T-cell (primary cell): ENCODE measurements at places on chromosomes 3 and 15.

DNA sequence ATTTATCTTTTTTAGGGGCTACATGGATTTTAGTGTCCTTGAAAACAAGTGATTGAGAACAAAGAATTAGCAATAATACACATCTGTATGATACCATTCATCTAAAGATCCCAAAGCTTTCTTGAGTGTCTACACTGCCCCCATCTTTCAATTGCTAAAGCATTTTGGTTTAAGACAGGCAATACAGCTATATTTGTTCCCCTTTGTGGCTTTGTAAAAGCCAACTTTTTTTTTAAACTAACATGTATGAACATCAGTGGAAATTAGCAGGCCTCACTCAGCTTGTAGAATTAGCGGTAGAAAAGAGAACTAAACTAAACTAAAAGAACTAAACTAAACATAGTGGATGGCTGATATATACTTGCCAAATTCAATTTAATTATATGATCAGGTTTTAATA, 449.6 kb downstream of the MECOM start:
- DNase-seq, result no peak

DNA sequence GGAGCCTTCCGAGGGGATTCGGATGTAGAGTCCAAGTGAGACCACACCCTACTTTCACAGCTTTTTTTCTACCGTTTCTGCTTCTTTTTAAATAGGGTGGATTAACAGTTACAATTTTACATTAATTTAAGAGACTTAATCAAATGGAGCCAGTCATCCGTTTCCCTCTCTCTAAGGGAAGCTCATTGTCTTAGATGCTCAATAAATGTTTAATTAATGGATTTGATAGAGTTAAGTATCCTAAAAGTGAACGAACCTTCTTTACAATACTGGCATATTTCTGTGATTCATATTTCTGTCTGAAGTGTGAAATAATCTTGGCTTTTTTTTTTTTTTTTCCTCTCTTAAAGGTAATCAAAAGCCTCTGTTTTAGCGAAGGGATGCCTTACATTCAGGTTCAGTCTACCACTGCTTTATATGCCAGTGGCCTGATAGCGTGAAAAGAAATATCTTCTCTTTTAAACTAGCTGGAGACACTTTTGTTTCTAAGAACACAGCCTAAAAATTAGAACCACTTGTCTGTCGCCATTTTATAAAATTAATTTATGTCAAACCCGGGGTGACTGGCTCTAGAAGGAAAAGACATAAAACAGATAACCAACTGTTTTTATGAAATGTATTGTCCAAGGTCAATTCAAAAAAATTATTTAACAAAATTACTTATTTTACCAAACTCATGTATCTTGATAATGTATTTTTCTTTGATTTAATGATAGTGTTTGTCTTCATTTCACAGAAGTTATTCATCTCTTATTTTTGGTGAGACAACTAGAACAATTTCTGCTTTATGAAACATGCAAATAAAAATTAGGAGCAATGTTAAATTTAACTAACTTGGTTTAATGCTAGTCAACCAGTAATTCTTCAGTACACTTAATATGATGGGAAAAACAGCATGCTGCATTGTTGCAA, 2.5 kb upstream of the CTNNB1 start:
- no peak for DNase-seq

DNA sequence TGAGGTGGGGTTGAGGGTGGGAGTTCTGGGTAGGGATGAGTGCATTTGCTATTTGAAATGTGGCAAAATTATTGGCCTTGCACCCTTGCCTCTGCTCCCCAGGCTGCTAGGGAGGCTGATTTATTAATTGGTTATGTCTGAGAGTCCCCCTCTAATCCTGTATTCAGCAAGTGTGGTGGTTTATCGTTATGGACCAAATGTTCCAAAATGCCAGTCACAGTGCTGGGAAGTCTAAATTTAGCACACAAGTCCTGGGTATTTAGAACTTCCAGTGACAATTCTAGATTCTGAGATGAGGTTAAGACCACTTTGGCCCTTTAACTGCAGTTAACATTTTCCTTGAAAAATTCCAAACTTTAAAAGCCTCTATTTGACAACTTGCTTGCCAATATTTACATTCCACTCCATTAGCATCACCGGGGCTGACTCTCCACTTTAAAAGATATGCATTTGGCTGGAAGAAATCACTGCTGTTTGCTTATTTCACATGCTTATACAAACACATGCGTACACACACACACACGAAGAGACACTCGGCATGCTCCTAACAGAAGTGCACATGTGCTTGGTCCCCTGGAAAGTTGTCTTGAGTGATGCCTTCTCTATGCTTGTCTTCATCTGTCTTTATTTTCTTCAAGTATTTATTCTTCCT, 247.7 kb downstream of the IL20RB start:
- DNase-seq, result no peak

DNA sequence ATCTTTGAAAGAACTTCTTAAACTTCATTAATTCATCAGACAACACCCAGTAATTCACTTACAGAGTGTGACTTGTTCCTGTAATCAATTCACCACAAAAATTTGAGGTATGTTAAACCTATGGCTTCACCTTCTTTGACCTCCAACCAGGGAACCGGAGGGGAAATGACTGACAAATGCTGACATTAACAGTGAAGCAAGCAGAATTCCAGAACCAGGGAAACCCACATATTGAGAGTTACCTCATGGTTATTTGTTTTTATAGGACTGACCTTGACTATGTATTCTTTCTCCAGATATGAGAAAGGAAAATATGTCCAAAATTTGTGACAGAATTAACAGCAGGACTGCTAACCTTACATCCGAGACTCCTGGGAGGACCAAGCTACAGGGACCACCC, 2.7 kb downstream of the P3H2 start:
- DNase-seq, result no peak

- DNase-seq, result no peak
Measured at GRCh38 chr15:57324590-57324890, 51.8 kb upstream of the CGNL1 start.

DNA sequence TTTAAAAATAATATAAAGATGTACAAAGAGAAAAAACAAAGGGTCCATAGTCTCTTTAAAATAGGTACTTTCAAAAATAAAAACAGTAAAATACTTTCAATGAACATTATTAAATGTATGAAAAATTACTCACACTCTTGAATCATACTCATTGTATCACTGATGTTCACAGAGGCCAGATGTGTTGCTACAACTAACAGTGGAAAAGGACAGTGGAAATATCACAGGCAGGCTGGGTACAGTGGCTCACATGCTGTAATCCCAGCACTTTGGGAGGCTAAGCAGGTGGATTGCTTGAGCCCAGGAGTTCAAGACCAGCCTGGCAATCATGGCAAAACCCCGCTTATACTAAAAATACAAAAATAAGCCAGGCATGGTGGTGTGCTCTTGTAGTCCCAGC, 26.8 kb downstream of the NPHP3 start:
- DNase-seq, result no peak

DNA sequence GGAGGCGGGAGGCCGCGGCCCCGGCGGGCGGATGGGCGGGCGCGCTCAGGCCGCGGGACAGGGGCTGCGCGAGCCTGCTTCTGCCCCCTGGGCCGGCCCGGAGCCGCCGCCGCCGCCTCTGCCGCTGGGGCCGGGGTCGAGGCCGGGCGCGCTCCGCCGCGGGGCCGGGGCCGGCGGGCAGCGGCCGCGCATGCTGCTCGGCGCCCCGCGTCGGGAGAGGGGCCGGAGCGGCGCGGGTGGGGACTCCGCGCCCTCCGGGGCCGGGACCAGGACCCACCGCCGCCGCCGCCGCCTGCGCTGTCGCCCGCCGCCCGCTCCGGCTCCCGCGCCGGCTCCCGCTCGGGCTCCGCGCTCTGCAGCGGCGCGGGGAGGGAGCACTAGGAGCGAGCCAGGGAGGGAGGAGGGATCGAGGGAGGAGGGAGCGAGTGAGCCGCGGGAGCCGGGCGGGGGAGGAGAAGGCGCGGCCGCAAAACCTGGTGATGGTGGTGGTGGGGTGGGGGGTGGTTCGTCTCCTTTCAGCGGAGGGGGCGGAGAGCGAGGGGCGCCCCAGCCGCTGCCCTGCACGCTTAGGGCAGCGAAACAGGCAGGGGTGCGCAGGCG, at the start of gene LINGO1:
LINGO1 (minus strand) TSS at position 379 of the 600 bp plus-strand sequence. CDS start 597 bp downstream, outside the sequence.
- DNase-seq, result no peak

- DNase-seq, result no peak
Measured at GRCh38 chr3:23797491-23797890, 8.3 kb upstream of the UBE2E1 start.

GRCh38 chr3:184177331-184177731, 2.7 kb downstream of the AP2M1 start:
- DNase-seq, result no peak

GRCh38 chr3:107987036-107987939, 103.5 kb downstream of the CD47 start:
- DNase-seq, result no peak

- DNase-seq, result no peak
Measured at GRCh38 chr15:58777107-58777506, 6.0 kb downstream of the MINDY2 start.

- no peak for DNase-seq
Measured at GRCh38 chr3:58215317-58216025, 4.7 kb upstream of the DNASE1L3 start.

GRCh38 chr3:158769549-158769948, 32.3 kb upstream of the MFSD1 start:
- DNase-seq, result no peak

DNA sequence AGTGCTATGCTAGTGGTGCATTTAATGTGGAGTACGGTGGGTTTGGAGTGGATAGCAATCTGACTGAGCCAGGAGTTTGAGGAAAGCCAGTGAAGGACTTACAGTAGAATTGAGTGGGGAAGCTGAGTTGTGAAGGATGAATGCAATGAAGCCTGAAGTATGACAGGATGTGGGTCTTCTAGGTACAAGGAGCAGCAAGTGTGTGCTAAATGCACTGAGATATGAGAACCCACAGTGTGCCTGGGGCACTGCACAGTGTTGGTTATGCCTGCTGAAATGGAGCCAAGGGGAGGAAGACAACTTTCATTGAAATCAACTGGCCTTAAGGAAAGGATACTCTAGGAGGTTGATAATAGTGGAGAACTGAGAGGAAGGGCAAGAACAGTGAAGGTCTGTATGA, 105.5 kb upstream of the MRPL3 start:
- no peak for DNase-seq

DNA sequence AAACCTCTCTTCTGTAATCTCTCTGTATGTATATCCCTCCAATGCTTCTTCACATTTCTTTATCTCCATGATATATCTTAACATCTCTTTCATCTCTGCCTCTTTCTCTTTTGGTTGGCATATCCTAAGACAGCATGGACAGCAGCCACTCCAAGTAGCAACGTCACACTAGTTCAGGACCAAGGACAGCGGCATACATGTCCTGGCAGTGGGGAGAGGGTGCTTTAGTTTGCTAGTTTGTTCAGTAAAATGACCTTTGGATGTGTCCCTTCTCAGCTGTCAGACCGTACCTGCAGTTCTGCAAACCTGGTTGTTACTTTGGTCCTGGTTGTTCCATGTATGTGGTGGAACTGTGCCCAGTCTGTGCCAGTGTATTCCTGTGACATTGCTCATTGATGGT, 225.6 kb upstream of the ROPN1 start:
- no peak for DNase-seq
